ENCODE measurements at places on chromosomes 2 and 18.

DNA sequence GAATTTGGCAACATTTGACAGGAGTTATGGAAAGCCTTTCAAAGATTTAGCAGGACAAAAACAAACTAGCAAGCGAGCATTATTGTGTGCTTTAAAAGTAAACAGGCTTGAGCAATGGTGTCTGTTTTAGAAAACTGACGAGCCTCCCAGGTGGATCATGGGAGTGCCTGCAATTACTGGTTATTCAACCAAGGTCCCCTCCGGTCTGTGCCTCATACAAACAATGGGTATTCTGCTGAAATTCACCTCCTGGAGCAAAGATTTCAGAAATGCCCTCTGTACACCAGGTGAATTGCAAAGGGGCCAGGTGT is 22.4 kb downstream of the RTP5 start:
- DNase-seq: no peak

- no peak for DNase-seq
These were observed 251.7 kb upstream of the HNRNPA3 start for GRCh38 chr2:176960736-176961520.

DNA sequence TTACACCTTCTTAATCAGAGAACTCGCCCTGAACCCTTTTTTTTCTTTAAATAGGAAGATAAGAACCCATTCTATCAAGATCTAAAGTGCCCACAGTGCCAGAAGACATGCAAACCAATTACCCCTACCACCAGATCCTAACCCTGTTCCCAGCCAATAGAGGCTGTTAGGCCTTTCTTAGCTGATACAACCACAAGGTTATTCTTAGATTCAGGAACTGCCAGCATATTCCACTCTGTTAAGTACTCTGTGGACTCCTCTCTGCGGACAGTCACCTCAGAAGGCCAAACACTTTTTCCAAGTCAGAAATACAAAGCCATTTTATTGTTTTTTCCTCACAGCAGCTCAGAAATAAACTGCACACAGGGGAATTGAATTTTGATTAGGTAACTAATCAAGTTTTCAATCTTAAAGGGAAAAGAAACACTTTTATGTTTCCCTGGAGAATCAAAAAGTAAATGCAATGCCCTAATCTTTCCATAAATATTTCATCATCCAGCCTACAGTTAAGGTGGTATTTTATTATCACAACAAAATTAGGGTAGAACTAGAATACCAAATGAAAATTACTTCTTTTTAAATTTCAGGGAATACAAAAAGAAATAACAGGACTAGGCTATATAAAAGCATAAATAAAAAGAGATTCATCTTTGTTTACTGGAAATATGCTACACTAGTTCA is 111.4 kb downstream of the NBAS start:
- no peak for DNase-seq

- no peak for DNase-seq
These were observed 8.0 kb downstream of the ZNF516 start for GRCh38 chr18:76487070-76487469.
